Progenitor cell of endocrine pancreas (in vitro differentiated cells): ENCODE measurements at places on chromosomes 1 and 21. TPM values are rescaled to one million over a fixed set of nuclear protein-coding genes. Genes with fewer than 3 reads are reported as not detected.

DNA sequence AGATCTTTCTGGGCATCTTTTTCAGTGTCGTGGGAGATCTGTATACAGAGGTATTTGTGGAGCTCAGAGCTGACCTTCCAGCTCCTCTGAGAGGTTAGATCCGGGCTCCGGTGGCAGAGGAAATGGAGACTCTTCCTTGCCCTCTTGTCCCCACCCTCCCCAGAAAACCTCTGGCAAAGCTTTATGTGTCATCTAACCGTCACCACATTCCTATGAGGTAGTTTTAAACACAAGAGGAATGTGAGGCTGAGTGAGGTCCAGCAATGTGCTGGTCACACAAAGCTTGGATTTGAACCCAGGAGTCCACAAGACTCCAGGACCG, 1.2 kb downstream of the CD160 start:
- DNase-seq: no peak
- peaks cover 28% of the 10 kb centered on the region for H3K27me3 ChIP-seq
- no peaks in the 10 kb centered on the region for H3K36me3 ChIP-seq
- H3K27ac ChIP-seq: no peak overlapping the region

GRCh38 chr1:245684166-245684565, 529.4 kb downstream of the KIF26B start:
- no peak overlapping the region for H3K4me3 ChIP-seq
- peaks cover 6% of the 10 kb centered on the region for H3K4me1 ChIP-seq
- no peak overlapping the region for H3K27ac ChIP-seq
- H3K36me3 ChIP-seq: peaks cover 1% of the 10 kb centered on the region
- peaks cover 7% of the 10 kb centered on the region for H3K27me3 ChIP-seq

DNA sequence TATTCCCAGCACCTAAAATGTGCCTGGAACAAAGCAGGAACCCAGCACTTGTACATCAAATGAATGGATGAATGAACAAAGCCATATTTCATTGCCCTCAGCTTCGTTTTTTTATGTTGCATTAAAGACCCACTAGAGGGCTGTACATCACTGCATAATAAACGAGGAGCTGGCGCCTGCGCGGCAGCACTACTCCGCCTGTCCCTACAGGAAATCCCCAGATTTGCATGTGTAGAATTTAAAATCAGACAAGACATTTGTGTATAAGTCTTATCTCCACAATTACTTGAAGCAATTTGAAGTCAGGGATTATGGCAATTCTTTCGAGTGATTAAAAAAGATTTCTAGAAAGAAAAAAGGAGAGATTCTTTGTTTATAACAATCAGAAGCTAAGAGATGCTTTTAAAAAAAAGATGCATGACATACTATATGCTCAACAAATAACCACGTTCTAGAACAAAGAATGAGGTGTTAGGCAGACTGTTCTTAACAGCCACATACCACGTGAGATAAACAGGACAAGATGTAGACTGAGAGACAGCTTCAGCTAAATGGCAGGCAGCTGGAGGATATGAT, 5.4 kb upstream of the NEK2 start:
- H3K4me1 ChIP-seq: peaks cover 6% of the 10 kb centered on the region
- no peak overlapping the region for H3K4me3 ChIP-seq
- H3K36me3 ChIP-seq: no peaks in the 10 kb centered on the region
- DNase-seq: peak; percentile 30

DNA sequence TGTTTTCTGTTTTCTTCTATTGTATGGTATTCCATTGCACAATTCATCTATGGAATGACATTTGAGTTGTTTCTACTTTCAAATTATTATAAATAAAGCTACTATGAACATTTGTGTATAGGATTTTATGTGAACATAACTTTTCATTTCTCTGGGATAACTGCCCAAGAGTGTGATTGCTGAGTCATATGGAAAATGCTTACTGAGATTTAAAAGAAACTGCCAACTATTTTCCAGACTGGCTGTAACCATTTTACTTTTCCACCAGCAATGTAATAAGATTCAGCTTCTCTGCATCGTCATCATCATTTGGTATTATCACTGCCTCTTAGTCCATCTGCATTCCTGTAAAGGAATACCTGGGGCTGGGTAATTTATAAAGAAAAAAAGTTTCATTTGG, 779.6 kb upstream of the PRMT6 start:
- H3K4me3 ChIP-seq: no peak overlapping the region
- H3K36me3 ChIP-seq: no peaks in the 10 kb centered on the region
- H3K27ac ChIP-seq: no peak overlapping the region
- H3K27me3 ChIP-seq: no peaks in the 10 kb centered on the region
- no peaks in the 10 kb centered on the region for H3K4me1 ChIP-seq

DNA sequence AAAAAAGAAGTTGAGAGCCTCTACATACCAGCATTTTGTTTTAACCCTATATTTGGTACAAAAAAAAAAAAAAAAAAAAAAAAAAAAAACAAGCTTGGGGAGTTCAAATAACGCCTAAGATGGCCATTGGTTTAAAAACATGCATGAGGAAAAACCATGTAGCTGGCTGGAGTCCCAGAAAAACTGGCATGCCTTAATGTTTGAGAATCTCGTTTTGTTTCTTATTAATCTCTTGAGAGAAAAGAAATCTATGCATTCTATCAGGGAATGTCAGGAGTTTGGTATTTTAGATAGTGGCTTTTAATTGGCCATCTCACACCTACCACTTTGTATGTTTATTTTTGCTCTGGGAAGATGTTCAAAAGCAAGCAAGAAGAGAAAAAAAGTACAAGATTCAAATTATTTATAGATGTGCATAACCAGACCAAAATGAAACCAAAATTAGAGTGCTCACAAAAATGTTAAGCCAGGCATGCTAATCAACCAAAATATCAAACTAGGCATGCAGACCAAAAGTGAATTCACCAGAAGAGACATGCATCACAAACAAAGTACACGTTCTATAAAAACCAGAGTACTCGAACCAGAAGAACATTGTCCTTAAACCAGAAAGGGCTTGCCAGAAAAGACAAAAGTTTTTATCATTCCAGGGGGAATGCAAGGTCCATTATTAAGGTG, 156.6 kb downstream of the AK5 start:
- no peak overlapping the region for H3K27ac ChIP-seq
- no peak overlapping the region for H3K4me3 ChIP-seq
- no peaks in the 10 kb centered on the region for H3K27me3 ChIP-seq
- DNase-seq: no peak

DNA sequence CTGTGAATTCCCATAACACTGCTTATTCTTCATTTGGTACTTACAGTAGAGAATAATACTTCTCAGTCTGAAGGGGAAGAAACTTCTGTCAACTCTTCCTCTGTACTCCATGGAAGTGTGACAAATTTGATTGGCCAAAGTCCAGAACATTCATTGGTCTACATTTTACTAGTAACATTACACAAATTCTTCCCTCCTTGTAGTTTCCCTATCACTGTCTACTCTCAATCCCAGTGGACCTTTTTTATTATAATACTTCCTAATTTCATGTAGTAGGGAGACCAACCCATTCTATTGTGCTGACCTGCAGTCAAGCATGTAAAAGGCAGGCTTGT, 74.7 kb downstream of the ALG6 start:
- peaks cover 2% of the 10 kb centered on the region for H3K4me1 ChIP-seq
- H3K27me3 ChIP-seq: no peaks in the 10 kb centered on the region
- no peaks in the 10 kb centered on the region for H3K36me3 ChIP-seq

DNA sequence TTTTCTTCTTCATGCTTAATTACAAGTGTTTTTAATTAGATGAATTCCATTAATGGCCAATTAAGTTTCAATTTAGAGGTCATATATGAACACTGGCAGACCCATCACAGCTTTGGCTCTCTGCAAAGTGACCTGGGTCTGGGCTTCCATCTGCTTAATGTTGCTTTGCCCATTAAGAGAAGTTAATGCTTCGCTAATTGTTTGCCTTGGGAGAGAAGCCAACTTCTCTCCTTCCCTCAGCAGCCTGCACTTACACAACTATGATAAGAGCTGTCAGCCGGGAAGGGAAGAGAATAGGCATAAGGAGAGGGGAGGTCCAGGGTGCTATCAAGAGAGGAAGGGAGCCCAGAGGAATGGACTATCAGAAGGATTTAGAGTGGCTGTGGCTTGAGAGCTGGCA, 29.0 kb upstream of the CCDC190 start:
- H3K4me1 ChIP-seq: peaks cover 23% of the 10 kb centered on the region
- no peaks in the 10 kb centered on the region for H3K27me3 ChIP-seq
- H3K27ac ChIP-seq: no peak overlapping the region
- no peaks in the 10 kb centered on the region for H3K36me3 ChIP-seq

DNA sequence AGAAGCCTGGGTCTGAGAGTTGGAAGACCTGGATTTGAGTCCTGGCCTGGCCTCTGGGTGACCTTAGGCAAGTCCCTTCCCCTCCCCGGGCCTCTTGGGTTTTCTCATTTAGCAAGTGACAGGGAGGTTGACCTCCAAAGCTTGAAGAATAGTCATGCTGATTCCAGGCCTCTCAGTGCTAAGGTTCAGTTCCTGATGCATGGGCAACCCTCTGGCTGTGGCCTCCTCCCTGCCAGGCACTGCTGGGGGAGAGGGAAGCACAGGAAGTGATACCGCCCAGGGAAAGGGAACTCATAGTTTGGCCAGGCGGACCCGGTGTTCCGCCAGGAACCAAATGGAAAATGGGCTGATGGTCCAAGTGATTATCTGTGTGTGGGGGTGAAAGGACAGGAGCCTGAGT, 23.6 kb upstream of the WASF2 start:
- no peak overlapping the region for H3K27ac ChIP-seq
- no peaks in the 10 kb centered on the region for H3K27me3 ChIP-seq
- H3K4me1 ChIP-seq: peaks cover 5% of the 10 kb centered on the region
- no peaks in the 10 kb centered on the region for H3K36me3 ChIP-seq
- H3K4me3 ChIP-seq: no peak overlapping the region

- H3K4me3 ChIP-seq: peak overlapping the region; percentile 53
- no peaks in the 10 kb centered on the region for H3K27me3 ChIP-seq
- H3K4me1 ChIP-seq: peaks cover 24% of the 10 kb centered on the region
- DNase-seq: no peak
Measured at GRCh38 chr1:200741551-200742207, 3.0 kb downstream of the CAMSAP2 start.

GRCh38 chr1:18869847-18870594, 10.6 kb upstream of the TAS1R2 start:
- H3K27me3 ChIP-seq: peaks cover 16% of the 10 kb centered on the region
- H3K4me1 ChIP-seq: no peaks in the 10 kb centered on the region
- peaks cover 2% of the 10 kb centered on the region for H3K36me3 ChIP-seq
- no peak overlapping the region for H3K27ac ChIP-seq
- no peak overlapping the region for H3K4me3 ChIP-seq
- no peak for DNase-seq

DNA sequence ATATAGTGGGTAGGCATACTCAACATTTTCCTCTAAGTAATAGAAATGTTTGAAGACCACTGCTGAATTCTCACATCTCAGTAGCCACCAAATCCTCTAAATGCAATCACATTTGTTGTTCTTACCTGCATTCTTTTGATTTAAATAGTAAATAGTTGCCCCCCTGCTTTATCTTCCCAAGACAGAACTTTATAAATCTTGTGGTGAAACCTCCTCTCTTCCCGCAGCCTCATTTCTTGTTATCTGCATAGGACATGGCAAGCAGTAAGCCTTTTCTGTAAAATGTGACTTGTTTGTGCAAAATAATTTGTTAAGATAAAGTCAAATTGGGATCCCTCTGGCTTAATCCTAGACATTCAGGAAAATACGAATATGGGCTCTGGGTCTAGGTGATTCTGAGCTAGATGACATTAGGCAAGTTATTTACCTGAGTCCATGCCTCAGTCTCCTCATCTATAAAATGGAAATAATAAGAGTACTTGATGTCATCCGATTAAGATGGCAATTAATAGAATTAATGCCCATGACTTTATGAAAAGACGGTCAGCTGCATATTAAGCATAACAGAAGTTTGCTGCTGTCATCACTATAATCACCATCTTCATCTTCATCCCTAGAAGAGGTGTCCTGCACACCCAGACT, 77.7 kb downstream of the LRRC8C start:
- H3K4me1 ChIP-seq: no peaks in the 10 kb centered on the region
- no peaks in the 10 kb centered on the region for H3K27me3 ChIP-seq
- DNase-seq: no peak
- H3K36me3 ChIP-seq: peaks cover 2% of the 10 kb centered on the region
- no peak overlapping the region for H3K27ac ChIP-seq

- H3K4me3 ChIP-seq: no peak overlapping the region
- no peak overlapping the region for H3K27ac ChIP-seq
- H3K27me3 ChIP-seq: no peaks in the 10 kb centered on the region
- peaks cover 23% of the 10 kb centered on the region for H3K36me3 ChIP-seq
Measured at GRCh38 chr1:96782856-96783255, 61.3 kb downstream of the PTBP2 start.

DNA sequence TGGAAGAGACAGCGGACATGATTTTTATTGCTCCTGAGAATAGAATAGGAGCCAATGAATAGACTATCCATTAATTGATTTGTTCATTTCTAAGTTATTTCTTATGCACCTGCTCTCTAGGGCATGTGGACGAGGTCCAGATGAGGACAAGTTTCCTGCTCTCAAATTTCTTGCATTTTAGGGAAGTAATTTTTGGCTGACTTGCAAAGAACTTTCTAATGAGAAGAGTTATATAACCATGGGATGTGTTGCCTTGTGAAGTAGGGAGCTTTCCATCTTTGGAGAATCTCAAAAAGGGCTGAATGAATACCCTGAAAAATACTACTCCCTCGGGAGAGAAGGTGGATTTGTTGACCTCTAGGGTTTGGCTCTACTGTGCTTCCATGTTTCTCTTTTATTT, 243.0 kb downstream of the KIF26B start:
- H3K36me3 ChIP-seq: no peaks in the 10 kb centered on the region
- no peak overlapping the region for H3K27ac ChIP-seq
- peaks cover 9% of the 10 kb centered on the region for H3K4me1 ChIP-seq
- no peak for DNase-seq

DNA sequence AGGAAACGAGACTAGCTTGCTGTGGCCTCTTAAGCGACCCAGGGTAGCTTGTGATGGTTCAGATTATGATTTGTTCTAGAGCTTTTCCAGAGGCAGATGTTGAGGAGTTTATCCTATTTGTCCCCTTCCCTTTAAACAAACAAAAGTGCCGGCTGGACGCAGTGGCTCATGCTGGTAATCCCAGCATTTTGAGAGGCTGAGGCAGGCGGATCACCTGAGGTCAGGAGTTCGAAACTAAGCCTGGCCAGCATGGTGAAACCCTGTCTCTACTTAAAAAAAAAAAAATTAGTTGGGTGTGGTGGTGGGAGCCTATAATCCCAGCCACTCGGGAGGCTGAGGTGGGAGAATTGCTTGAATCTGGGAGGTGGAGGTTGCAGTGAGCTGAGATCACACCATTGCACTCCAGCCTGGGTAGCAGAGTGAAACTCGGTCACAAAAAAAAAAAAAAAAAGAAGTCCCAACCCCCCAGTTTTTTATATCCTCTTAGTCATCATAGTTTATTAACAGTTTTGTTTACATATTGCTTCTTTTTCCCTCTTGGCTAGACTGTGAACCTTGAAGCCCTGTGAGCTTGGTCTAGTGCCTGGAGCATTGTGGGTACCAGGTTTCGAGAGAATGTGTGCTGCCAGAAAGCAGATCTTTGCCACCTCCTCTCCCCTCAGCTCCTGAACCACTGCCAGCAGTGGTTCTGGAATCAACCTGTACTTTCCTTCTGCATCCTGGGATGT, 29.8 kb downstream of the MAPKAPK2 start:
- H3K4me3 ChIP-seq: no peak overlapping the region
- H3K27ac ChIP-seq: no peak overlapping the region
- DNase-seq: no peak
- peaks cover 20% of the 10 kb centered on the region for H3K4me1 ChIP-seq

NBPF20 gene
- 5.5 and 6.1 TPM in 2 replicates for total RNA-seq

SLC30A10 gene
- total RNA-seq: 1.1 and 1.2 TPM in 2 replicates

DRAM2 gene
- total RNA-seq: 34.4 and 35.4 TPM in 2 replicates

OR10J1 gene
- total RNA-seq: not detected in 2 replicates
